ENCODE measurements at places on chromosomes 2 and 18.

GRCh38 chr2:38262069-38262871, 114.8 kb downstream of the ATL2 start:
- no peak for DNase-seq

- no peak for DNase-seq
Observed at GRCh38 chr2:67712484-67712883, 315.4 kb downstream of the ETAA1 start.

DNA sequence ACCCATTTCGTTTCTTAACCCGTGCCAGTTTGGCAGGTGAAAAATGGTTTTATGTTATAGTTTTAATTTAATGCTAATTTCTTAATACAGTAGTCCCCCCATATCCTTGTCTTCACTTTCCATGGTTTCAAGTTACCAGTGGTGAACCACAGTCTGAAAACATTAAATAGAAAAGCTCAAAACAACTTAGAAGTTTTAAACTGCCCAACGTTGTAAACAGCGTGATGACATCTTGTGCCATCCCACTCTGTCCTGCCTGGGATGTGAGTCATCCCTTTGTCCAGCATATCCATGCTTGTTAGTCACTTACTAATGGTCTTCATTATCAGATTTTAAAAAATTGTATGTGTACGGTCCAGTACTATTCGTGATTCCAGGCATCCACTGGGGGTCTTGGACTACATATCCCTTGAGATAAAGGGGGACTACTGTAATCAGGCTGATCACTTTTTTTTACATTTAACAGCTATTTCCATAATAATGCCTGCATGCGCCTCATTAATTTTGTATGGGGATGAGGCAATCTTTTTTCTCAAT, 31.9 kb downstream of the SLC66A3 start:
- DNase-seq: no peak

GRCh38 chr18:79429381-79429780, 33.7 kb downstream of the NFATC1 start:
- no peak for DNase-seq

DNA sequence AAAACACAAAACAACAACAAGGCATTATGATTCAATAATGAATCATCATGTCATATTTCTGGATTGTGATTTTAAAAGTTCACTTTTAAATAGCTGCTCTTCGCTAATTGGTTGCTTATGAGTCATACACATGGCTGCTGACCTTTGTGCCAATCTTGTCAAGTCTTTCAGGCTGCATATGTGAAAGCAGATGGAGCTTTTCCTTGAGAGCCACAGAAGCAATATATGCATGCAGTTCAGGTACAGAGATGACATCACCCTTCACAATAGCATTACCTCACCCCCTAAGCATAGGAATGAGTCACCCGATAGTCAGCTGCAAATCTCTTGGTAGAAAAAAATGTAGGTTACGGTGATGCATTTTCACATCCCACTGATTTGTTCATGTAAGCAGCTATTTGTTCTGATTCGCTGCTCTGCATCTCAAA, 27.2 kb downstream of the EIF2AK3 start:
- no peak for DNase-seq

- DNase-seq: no peak
Observed at GRCh38 chr2:32399221-32399620, 42.4 kb downstream of the BIRC6 start.

DNA sequence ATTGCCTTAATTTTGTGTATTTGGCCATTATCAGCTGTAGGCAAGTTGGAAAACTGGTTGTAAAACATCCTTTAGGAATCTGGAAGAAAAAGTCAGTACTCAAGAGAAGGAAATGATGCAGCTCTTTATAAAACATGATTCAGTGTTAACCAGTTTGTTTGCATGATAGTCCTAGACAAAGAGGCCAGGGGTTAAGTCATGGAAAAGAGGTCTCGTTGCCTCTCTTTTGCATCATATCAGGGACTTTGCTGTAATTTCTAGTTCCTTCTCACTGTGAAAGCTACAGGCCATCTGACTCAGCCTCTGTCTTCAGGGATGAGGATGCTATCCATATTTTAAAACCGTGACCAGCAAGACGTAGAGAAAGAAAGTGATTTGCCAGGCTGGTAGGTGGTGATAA, 38.0 kb downstream of the NPAS2 start:
- no peak for DNase-seq

GRCh38 chr2:207513551-207514257, 16.1 kb upstream of the CREB1 start:
- DNase-seq: no peak

DNA sequence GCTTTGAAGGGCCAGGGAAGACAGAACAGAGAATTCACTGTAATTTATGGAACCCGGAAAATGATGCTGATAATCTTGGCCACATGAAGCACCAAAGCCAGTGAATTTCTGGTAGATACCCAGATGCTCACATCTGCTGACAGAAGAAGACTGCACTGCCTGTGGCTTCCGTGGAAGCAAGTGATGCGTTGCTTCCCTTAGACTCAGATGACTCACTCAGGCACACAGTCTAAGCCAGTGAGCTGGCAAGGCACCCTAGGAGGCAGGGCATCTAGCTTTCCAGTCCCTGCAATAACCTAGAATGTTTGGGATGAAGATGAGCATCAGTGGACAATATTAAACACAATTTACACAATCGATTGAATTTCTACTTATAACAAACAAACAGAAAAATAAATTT, 284.7 kb downstream of the CMPK2 start:
- no peak for DNase-seq

GRCh38 chr2:2121887-2122286, 209.2 kb downstream of the MYT1L start:
- no peak for DNase-seq
